ENCODE measurements at places on chromosomes 12 and 14.
A peak's percentile ranks its signal among the peaks of the same experiment; 100 is the strongest.

DNA sequence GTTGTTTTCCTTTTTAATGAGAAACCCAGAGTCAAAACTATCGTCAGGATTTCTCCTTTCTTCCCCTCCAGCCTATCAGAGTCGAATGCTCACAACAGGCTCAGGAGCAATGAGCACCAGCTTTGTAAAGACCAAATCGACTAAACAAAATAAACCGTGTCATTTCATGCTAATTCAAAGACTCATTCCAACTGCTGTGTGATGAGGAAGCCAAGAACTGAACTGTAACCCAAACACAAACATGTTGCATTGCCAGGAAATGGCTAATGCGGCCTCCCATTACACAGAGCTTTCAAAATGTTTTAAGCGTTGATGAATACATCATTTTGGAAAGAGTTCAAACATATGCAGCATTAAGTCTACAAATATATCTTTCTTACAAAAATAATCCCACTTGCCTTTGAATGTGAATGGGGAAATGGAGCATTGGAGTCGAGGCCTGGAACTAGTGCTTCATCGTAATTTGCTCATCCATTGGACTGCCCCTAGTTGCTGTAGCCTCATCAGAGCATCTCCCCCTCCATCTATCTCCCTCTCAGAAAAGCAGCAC, 349.5 kb downstream of the GXYLT1 start:
- no peak for DNase-seq

- DNase-seq: no peak
These were observed 102.7 kb downstream of the DICER1 start for GRCh38 chr14:95054346-95055280.

DNA sequence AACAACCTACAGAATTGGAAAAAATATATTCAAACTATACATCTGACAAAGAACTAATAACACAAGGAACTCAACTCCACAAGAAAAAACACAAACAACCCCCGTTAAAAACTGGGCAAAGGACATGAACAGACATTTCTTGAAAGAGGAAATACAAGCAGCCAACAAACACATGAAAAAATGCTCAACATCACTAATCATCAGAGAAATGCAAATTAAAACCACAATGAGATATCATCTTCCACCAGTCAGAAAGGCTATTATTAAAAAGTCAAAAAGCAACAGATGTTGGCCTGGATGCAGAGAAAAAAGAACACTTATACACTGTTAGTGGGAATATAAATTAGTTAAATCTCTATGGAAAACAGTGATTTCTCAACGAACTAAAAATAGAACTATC, 82.6 kb upstream of the CCDC91 start:
- no peak for DNase-seq

- no peak for DNase-seq
These were observed 50.1 kb downstream of the WNK1 start for GRCh38 chr12:802242-803120.

- DNase-seq: no peak
These were observed 59.1 kb downstream of the KCNA5 start for GRCh38 chr12:5102806-5103205.

GRCh38 chr12:120620624-120621023, 19.8 kb upstream of the CABP1 start:
- DNase-seq: no peak

DNA sequence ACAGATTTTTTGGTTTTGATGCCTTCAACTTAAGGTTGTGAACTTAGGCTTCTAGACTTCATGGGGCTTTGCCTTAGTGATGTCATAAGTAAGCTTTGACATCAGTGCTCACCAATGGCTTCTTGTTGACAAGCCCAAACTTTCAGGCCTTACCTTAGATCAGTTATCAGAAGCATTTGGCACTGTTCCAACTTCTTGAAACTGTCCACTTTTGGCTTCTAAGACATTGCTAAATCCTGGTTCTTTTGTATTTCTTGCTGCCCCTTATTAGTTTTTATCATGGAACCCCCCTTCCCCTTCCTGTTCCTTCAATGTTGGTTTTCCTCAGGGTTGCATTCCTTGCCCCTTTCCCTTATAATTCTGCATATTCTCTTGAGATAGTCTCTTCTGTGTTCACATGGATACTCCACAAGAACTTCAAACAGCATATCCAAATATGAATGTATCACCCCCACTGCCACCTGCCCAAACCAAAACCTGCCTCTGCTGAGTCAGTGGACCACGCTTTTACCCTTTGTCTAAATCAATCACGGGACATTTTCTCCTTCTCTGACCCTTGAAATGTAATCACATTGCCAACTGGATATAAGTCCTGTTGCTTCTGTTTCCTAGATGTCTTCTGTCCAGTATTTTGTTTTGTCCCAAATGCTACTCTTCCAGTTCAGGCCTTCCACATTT, 7.9 kb downstream of the PFKM start:
- no peak for DNase-seq

GRCh38 chr12:24718617-24719016, 230.3 kb downstream of the BCAT1 start:
- DNase-seq: no peak

GRCh38 chr12:17759982-17760381, 330.0 kb downstream of the RERGL start:
- DNase-seq: no peak

DNA sequence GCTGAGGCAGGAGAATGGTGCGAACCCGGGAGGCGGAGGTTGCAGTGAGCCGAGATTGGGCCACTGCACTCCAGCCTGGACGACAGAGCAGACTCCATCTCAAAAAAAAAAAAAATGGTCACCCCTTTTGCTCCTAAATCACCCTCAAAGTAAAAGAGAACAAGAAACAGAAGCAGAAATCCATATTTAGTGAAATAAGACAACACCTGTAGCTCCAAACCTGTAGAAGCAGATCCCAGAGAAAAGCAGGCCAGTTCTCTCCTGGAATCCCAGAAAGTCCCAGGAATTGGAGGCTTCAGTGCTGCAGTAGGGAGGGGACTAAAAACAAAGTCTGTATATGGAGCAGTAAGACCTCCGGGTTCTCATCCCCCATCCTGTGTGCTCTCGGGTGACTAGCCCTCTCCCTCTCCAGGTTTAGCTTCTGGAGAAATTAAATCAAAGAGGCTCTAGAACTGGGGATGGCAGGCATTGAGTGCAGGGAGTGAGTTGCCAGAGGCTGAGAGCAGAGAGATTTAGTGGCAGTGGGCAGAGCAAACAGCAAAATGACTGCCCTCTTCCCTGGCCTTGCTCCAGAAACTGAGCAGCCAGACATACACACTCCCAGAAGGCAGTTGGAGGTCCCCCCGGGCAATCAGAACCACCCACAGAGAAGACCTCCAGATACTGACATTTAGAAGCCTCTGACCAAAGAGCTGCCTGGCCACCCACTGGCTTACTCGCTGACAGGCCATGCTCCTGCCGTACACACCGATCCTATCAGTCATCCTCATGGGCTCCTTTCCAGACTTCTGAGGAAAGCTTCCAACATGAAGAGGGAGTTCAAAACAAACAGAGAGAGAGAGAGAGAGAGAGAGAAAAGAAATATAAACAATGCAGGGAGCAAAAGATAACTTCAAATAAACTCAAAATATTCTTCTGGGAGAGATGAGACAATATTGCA, 6.3 kb upstream of the MLXIP start:
- no peak for DNase-seq

GRCh38 chr12:127640181-127640886, 626.6 kb upstream of the TMEM132C start:
- no peak for DNase-seq

DNA sequence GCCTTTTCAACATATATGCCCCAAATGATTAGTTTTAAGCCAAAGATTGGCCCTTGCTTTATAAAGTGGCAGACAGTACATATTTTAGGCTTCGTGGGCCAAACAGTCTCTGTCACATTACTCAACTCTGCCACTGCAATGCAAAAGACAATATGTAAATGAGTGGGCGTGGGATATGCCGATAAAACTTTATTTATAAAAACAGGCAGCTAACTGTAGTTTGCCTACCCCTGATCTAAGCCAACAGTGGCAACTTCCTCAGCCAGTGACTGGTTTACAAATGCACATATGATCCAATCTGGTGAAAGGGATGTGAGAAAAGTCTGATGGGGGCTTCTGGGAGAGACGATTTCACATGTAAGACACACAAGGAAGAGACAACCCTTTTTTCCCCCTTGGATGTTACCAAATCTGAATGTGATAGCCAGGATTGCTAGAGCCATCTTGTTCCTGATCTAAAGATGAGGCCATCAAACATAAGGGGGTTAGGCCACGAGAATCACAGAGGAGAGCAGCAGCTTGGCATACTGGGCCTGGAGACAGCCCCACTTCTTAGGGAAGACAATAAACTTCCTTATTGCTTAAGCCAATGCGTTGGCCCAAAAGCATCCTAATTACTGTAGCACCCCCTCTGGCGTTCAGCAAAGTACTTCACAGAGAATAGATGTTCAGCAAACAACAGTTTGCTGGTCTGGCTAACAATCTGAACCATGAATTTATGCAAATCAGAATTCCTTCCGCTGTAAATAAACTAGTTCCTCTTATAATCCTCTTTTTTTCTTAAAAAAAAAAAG, 75.2 kb upstream of the TMCC3 start:
- no peak for DNase-seq

GRCh38 chr14:74573421-74574089, 38.5 kb downstream of the LTBP2 start:
- no peak for DNase-seq

DNA sequence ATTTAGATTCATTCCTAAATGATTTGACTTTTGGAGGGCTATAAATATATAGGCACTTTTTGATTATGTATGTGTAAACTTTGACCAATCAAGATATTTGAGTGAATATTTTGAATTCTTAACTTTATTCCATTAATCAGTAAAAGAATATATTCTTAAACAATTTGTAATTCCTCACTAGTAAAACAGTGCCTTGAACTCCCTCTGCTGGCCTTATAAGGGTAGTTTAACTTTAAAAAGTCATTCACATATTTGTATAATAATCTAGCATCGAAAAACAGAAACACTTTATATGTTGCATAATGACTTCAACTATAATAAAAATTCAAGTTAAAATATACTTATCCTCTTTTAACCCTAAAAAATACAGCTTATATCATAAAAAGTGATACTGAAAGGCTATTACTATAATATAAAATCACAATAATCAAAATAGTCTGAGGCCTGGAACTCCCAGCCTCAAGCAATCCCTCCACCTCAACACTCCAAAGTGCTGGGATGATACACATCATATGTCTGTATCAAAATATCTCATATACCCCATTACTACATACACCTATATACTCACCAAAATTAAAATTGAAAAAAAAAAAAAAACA, 31.2 kb downstream of the CCDC59 start:
- no peak for DNase-seq

- DNase-seq: peak; percentile 18
These were observed 59.7 kb upstream of the NAP1L1 start for GRCh38 chr12:76144245-76144549.

All from activated CD4-positive, alpha-beta T cell treated with anti-CD3 and anti-CD28 coated beads, Interleukin-2, amount 50 U/mL, for 1 hour (primary cell).